Hepatocyte (in vitro differentiated cells): ENCODE measurements at places on chromosomes 13 and 19.

DNA sequence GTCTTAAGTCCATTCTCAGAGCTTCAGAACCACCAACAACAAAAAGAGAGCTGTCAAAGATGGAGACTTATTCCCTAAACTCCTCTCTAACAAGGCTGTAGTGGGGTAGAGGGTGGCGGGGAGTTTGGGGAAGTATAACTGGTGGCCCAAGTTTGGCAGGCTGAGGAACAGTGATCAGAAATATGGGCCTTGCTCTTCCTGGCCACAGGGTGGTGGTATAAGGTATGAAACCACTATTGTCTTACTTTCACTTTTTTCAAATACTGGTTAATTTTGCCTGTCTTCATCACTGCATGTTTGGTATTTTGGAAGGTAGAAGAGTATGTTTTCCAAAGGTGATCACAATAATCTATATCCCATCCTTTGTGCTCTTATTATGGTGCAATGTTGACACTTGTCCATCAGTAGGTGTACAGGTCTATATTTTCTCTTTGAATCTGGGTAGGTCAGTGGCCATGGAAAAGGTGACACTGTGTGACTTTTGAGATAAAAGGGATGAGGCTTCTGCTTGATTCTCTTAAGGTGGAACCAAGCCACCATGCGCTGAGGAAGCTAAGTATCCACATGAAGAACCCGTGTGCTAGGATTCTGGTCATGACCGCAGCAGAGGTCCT, 23.2 kb upstream of the GPC5 start:
- no peak overlapping the region for H3K4me3 ChIP-seq
- DNase-seq, result no peak
- H3K4me1 ChIP-seq, result no peaks in the 10 kb centered on the region
- no peak overlapping the region for H3K27ac ChIP-seq

GRCh38 chr13:66296328-66296727, 933.8 kb downstream of the PCDH9 start:
- H3K27me3 ChIP-seq, result no peaks in the 10 kb centered on the region
- H3K4me3 ChIP-seq, result no peak overlapping the region
- no peaks in the 10 kb centered on the region for H3K4me1 ChIP-seq
- H3K36me3 ChIP-seq, result no peaks in the 10 kb centered on the region
- H3K27ac ChIP-seq, result no peak overlapping the region

GRCh38 chr13:47472516-47472915, 528.6 kb downstream of the SUCLA2 start:
- no peaks in the 10 kb centered on the region for H3K36me3 ChIP-seq
- no peak overlapping the region for H3K4me3 ChIP-seq

DNA sequence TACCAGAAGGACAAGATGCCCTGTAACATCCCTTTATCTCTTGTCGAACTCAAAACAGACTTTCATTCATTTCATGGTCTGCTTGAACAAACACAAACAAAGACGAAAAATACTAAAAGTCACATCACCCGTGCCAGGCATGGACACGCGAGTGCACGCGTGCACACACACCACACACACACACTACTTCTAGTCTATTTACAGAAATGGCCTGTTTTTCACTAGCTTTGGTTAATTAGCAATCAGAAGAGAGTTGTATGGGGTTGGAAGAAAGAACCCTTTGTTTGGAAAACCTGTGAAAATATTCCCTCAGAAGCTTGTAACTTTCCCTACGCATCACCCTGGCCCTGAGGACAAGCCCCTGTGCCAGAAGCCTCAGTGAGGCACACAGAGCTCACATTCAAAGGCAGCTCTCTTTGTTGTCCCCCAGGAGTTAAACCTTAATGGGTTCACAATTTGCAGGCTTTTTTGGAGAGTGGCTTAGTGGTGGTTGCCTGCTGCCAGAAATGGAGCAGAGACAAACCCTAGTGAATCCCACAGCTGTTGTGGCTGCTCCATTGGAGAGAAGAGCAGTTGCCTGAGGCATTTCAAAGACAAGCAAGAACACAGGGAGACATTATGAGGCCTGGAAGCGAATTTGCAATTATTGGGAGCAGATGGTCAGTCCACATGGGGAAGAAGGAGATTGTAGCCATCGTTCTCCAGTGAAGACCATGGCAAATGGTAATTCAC, 55.9 kb downstream of the STARD13 start:
- H3K4me1 ChIP-seq, result peaks cover 12% of the 10 kb centered on the region
- no peaks in the 10 kb centered on the region for H3K27me3 ChIP-seq
- no peaks in the 10 kb centered on the region for H3K36me3 ChIP-seq
- H3K27ac ChIP-seq, result peak overlapping the region; percentile 3
- H3K4me3 ChIP-seq, result no peak overlapping the region

DNA sequence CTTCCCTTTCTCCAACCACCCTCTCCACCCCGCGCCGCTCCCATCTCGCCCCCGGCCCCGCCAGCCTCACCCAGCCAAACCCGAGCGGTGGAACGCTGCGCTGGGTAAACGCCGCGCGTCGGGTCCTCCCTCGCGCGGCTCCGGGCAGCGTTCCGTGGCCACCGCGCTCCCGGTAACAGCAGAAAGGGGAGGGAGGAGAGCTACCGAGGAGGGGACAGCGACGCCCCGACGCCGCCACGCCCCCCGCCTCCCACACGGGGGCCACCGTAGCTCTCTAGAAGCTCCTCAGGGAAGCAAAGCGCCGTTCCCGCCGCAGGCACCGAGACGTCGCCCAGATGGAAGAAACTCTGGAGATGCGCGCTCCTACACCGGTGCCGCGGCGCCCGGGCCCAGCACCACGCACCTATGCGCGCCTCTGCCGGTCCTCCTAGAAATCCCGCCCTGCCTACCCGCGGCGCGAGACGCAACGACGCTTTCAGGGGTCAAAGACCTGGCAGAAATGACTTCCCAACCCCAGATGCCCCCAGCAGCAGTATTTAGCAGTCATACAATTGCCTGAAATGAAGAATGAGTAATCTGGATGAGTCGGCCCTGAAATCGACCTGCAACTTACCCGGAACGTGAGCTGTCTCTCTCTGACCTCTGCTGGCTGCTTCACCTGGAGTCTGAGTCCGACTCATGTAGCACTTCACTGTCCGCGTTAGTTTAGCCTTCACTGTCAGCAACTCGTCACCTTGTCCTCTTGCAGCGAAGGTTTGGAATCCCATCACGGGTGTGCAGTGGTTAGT, at the start of gene RUBCNL:
TSS of gene RUBCNL (minus strand) at position 189 of the 788 bp plus-strand sequence. CDS start 14,777 bp downstream, outside the sequence.
- peaks cover 63% of the 10 kb centered on the region for H3K27me3 ChIP-seq
- peaks cover 5% of the 10 kb centered on the region for H3K4me1 ChIP-seq
- peak within 1 kb of the TSS; percentile 39 for H3K4me3 ChIP-seq
- no peaks in the 10 kb centered on the region for H3K36me3 ChIP-seq
- peak; percentile 39 for DNase-seq

GRCh38 chr13:59890054-59890453, 273.7 kb downstream of the DIAPH3 start:
- H3K27ac ChIP-seq, result no peak overlapping the region
- no peak overlapping the region for H3K4me3 ChIP-seq
- no peaks in the 10 kb centered on the region for H3K36me3 ChIP-seq
- DNase-seq, result peak; percentile 35
- no peaks in the 10 kb centered on the region for H3K4me1 ChIP-seq

DNA sequence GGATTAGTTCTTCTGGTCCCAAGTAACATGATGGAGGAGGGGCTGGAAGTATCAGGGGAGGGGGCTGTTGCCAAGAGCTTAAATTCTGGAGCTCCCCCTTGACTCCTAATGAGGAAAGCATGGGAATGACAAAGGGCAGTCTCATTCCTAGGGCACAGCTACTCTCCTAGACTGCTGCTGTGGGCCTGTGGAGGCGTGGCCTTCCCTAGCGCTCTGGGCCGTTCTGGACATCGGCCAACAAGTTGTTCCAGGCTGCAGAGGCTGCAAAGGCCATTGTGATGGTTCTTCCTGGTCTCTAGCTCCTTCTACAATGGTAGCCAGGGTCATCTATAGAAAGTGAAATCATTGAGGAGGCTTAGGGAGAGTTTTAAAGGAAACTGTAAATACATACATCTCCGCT, 916.6 kb downstream of the DIAPH3 start:
- H3K4me1 ChIP-seq, result peaks cover 3% of the 10 kb centered on the region
- H3K4me3 ChIP-seq, result no peak overlapping the region
- no peaks in the 10 kb centered on the region for H3K27me3 ChIP-seq
- no peak for DNase-seq
- no peak overlapping the region for H3K27ac ChIP-seq

DNA sequence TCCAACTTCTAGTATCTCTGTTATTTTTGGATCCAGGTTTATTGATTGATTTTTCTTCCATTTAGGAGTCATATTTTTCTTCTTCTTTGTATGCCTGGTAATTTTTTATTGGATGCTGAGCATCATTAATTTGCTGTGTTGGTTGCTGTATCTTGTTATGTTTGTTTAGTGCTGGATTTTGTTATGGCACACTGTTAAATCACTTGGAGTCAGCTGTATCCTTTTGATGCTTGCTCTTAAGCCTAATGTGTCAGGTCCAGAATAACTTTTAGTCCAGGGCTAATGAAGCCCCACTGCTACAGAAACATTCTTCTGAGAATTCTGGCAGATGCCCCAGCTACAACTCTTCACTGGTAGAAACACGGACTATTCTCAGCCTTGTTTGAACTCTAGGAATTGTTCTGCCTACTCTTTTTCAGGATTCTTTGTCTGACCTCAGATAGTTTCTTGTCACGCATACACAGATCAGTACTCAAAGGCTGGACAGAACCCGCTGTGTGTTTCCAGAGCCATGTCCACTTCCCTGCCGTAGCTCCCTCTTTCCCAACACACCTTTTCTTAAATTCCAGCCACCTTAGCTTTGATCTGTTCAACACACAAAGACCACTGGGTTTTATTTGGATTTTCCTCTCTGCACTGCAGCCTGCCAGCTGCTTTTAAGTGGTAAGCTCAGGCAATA, 137.1 kb upstream of the WASF3 start:
- no peak overlapping the region for H3K4me3 ChIP-seq
- no peaks in the 10 kb centered on the region for H3K27me3 ChIP-seq
- H3K27ac ChIP-seq, result no peak overlapping the region
- H3K36me3 ChIP-seq, result no peaks in the 10 kb centered on the region
- no peak for DNase-seq
